GM12865 (cell line): ENCODE measurements at places on chromosomes 2 and 18.

DNA sequence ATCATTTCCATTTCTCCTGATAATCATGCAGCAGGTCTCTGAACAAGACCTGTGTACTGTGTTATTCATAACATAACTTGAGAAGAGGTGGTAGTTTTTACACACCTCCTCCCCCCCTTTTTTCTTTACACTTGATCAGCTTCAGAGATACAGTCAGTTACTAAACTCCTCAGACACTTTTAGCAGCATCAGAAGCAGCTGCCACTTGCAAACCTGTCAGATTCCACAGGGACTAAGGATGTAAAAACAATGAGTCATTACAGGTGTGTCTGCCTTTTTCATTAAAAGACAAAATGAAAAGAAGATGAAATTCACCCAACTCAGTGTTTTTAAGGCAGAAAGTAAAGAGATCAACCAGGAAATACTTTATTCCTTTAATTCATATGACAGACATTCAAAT is 254.0 kb downstream of the NRXN1 start:
- DNase-seq: no peak

DNA sequence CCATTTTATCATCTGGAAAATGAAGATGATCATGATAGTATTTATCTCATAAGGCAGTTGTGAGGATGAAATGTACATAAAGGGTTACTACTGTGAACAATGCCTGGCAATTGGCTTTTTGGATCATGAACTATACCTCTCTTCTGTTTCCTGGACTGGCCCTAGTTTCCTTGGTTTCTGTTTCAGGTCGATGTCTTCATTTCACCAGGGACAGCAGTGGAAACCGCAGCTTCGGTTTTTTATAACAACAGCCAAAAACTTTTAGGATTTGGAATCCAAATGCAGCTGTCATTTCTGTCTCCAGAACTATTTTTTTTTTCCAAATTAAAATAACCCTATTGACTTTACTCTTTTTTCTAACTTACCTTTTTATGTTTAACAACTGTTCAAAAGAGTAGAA is 425.1 kb downstream of the RND3 start:
- no peak for DNase-seq

- DNase-seq: no peak
Measured at GRCh38 chr2:167451496-167452289, 563.4 kb downstream of the XIRP2 start.

- DNase-seq: peak; percentile 88
Measured at GRCh38 chr2:60992985-60993392, 24.5 kb upstream of the PEX13 start.

DNA sequence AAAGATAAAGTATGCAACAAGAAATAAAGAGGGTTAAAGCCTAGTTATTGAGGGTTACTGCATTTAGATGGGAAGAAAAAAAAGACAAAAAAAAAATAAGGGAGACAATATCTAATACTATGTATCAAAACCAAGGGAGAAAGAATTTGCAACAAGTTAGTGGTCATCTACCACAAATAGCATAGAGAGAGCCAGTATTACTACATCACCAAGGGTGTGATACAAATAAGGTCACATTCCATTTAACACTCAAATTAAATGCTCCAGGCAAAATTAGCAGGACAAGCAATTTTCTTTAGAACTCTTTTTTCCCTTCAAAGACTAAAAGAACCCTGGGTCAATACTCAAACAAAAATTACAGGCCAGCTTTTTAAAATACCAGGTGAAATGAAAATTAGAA is 115.1 kb upstream of the GULP1 start:
- DNase-seq: no peak

DNA sequence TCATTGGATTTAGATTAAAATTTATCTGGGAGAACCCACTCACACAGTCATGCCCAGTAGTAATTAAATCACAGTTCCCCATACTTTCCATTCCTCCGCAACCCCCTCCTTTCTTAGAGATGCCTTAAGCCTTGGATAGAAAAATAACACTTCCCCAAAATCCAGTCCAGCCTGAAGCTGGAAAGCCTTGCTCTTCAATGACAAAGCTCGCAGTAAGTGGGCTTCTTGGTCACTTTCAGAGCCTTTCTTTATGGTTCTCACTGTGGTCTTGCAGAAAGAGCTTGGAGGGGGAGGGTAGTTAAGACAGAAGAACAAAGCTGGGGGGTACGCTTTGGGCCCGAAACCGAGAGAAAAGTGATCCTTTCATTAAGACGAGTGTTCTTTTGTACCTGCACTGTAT is 802.1 kb upstream of the POU3F3 start:
- DNase-seq: no peak

GRCh38 chr2:65655000-65655399 is 222.6 kb upstream of the SPRED2 start:
- no peak for DNase-seq

- no peak for DNase-seq
Measured at GRCh38 chr2:200360364-200360763, 53.9 kb downstream of the SPATS2L start.

GRCh38 chr2:196099916-196100315 is 31.3 kb upstream of the DNAH7 start:
- no peak for DNase-seq

DNA sequence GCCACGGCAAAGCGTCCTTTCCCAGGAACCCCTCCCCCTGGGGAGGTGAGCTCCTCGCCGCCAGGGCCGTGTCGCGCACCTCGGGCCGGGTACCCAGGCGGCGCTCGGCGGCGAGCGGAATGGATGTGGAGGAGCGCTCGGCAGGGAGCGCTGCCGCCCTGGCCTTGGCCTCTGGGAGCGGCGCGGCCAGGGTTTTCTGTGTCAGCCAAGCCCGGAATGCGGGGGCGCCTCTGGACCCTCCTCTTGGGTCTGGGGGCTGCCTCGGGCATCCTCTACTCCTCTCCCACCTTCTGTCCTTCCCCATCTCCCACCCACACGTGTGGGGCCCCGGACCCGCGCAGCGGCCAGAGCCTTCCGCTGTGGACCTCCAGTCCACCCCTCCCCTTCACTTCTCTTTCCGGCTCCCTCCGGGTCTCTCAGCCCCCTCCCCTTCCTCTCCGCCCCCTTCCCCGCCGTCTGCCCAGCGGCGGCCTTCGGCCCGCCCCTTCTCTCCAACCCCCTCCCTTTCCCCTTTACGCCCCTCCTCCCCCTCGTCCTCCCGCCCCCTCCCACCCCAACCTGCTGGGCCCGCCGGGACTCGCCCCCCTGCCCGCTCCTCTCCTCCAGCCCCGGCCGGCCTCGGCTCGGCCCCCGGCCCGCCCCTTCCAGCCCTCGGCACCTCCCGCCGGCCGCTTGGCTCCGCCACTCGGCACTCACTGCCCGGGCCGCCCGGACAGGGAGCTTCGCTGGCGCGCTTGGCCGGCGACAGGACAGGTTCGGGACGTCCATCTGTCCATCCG is at the start of gene MERTK:
MERTK (plus strand) TSS at position 684 of the 779 bp plus-strand sequence. CDS start 129 bp downstream, outside the sequence.
- DNase-seq: peak; percentile 63

DNA sequence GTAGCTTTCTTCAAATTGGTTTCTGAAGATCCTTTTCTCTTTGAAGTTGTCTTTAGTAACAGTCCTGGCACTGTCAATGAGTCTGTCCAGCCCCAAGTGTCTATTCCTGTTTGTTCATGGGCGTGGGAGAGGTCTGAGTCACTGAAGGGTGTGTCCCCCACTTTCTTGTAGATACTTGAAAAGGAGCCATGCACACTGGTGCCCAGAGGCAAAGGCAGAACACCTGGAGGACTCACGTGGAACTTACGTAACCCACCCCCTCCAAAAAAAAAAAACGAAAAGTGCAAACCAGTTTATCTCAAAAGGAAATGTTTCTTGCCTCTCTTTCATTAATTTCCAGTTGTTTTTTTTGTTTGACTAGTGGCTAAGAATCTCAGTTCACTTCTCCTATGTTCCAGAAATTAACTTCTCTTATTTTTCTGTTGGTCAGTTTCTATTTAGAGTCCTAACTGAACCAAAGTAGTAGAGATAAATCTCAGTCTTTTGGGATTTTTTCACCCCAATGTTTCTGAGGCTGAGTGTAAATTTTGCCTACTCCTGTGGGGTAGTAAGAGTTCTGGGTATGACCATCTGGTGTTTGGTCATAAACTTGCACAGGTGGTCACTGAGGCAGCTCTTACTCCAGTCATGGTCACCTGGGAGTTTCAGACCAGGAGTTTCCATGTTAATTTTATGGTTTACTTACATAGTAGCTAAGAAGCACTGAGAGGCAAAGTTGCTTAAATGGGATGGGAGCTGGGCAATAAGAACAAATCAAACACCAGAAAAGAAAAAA is 54.9 kb downstream of the DSC3 start:
- DNase-seq: peak; percentile 37

GRCh38 chr2:237344942-237345341 is 69.0 kb downstream of the COL6A3 start:
- DNase-seq: no peak

DNA sequence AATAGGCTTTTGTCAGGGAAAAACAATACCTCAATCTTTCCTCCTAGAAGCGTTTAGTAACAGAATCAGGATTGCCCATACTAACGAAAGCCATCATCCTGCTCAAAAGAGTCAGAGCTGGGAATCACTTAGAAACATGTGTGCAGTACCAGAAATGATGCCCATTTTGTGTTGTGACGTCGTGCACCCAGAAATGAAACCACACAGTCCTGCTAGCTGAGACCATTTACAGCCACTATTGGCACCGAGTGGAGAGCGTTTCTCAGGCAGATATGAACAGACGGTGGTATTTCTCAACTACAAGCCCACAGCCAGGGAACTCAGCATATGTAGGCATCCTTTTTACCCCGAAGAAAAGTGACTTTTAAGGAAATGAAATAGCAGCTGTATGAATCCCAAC is 284.3 kb upstream of the LRATD1 start:
- DNase-seq: no peak

GRCh38 chr2:71064754-71065621 is 3.5 kb upstream of the NAGK start:
- peak; percentile 75 for DNase-seq

DNA sequence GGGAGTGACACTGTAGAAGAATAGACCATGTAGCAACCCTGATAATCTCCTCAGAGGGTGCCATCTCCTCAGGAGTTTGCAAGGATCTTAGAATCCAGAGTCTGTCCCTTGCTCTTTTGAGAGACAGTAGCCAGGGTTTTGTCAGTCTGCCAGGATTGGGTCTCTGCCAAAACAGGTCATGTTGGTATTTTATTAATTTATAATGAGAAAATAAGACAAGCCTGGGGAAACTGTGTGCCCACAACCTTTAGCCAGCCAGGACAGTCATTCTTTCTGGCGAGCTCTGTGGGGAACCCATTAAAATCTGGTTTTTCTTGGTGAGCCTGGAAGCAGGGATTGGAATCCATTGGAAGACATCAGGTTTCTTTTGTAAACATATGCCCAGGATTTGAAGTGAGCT is 78.6 kb downstream of the PTPRM start:
- no peak for DNase-seq
